Tibial artery (tissue), 4 donors: ENCODE measurements at places on chromosomes 5 and 9.

GRCh38 chr9:135080286-135081263 lies 6.9 kb upstream of the OLFM1 start:
- peaks cover 54% of the 10 kb centered on the region for H3K27me3 ChIP-seq
- H3K36me3 ChIP-seq: no peaks in the 10 kb centered on the region
- no peak overlapping the region for H3K4me3 ChIP-seq
- DNase-seq: peak; percentile 53

- H3K4me1 ChIP-seq: no peaks in the 10 kb centered on the region
- H3K36me3 ChIP-seq: no peaks in the 10 kb centered on the region
- DNase-seq: no peak
- no peaks in the 10 kb centered on the region for H3K27me3 ChIP-seq
These were observed 1162.1 kb upstream of the SEMA6A start for GRCh38 chr5:117736698-117737097.

DNA sequence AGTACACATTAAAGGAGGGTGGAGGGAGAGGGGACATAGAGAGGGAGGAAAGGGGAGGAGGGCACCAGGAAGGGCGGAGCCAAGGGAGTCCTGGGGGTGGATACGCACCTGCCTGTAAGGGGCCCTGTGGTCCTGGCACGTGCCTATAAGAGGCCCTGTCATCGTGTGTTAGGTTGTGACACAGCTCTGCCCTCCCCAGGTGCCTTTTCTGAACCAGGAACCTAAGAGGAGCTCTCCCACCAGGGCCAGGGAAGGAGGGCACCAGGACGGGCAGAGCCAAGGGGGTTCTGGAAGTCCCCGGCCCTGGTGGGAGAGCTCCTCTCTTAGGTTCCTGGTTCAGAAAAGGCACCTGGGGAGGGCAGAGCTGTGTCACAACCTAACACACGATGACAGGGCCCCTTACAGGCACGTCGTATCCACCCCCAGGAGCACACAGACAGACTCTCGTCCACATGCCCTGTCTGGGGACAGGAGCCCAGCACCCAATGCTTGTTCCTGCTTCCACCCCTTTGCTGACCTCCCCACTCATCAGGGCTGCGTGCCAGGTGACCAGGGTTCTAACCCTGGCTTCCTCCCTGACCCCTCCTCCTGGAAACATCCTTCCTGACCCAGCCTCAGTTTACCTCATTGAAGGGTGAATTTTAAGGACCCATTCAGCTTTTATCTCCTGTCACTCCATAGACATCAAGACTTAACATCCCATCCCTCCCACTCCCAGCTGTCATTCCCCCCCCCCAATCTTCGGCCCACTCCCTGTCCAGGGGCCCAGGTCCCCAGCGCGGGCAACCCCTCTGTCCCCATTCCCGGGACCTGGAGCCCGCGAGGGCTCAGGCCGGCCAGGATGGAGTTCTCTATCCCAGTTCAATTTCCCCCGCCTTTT lies 12.9 kb upstream of the OLFM1 start:
- H3K4me1 ChIP-seq: peaks cover 19% of the 10 kb centered on the region
- H3K27me3 ChIP-seq: peaks cover 41% of the 10 kb centered on the region
- H3K4me3 ChIP-seq: peak overlapping the region; percentile 58

- no peaks in the 10 kb centered on the region for H3K4me1 ChIP-seq
- H3K36me3 ChIP-seq: no peaks in the 10 kb centered on the region
- H3K4me3 ChIP-seq: no peak overlapping the region
- no peak overlapping the region for H3K27ac ChIP-seq
- H3K27me3 ChIP-seq: no peaks in the 10 kb centered on the region
- DNase-seq: no peak
These were observed 321.4 kb upstream of the WWC1 start for GRCh38 chr5:167969998-167970397.

GRCh38 chr9:137025517-137025966 lies 2.5 kb downstream of the ABCA2 start:
- H3K4me1 ChIP-seq: peaks cover 24% of the 10 kb centered on the region
- no peak for DNase-seq

DNA sequence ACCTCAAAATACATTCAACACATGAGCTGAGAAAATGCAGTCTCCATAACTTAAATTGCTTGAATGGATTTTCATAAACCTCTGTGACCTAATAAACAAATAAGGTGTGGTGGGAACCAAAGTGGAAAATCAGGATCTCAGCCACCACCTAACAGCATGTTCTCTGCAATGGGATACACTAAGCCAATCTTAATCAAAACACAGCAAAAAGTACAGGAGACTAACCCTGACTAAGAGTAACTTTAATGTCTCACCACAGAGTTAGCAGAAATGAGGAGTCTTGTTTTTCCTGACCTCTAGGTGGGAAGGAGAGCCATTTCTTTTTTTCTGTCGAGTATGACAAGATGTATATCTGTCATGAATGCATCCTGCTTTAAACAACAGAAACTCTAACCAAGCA lies 48.5 kb downstream of the PLK2 start:
- no peak for DNase-seq
- H3K27ac ChIP-seq: no peak overlapping the region
- H3K27me3 ChIP-seq: no peaks in the 10 kb centered on the region
- no peaks in the 10 kb centered on the region for H3K4me1 ChIP-seq

GRCh38 chr5:42840269-42840668 lies 28.6 kb upstream of the SELENOP start:
- no peaks in the 10 kb centered on the region for H3K36me3 ChIP-seq
- peak overlapping the region; percentile 13 for H3K27ac ChIP-seq
- no peak overlapping the region for H3K4me3 ChIP-seq
- H3K27me3 ChIP-seq: no peaks in the 10 kb centered on the region
- peaks cover 30% of the 10 kb centered on the region for H3K4me1 ChIP-seq

GRCh38 chr5:151058301-151058700 lies 22.5 kb downstream of the TNIP1 start:
- H3K4me3 ChIP-seq: no peak overlapping the region
- no peaks in the 10 kb centered on the region for H3K4me1 ChIP-seq
- H3K27me3 ChIP-seq: no peaks in the 10 kb centered on the region
- no peak overlapping the region for H3K27ac ChIP-seq
- peaks cover 80% of the 10 kb centered on the region for H3K36me3 ChIP-seq
- no peak for DNase-seq

DNA sequence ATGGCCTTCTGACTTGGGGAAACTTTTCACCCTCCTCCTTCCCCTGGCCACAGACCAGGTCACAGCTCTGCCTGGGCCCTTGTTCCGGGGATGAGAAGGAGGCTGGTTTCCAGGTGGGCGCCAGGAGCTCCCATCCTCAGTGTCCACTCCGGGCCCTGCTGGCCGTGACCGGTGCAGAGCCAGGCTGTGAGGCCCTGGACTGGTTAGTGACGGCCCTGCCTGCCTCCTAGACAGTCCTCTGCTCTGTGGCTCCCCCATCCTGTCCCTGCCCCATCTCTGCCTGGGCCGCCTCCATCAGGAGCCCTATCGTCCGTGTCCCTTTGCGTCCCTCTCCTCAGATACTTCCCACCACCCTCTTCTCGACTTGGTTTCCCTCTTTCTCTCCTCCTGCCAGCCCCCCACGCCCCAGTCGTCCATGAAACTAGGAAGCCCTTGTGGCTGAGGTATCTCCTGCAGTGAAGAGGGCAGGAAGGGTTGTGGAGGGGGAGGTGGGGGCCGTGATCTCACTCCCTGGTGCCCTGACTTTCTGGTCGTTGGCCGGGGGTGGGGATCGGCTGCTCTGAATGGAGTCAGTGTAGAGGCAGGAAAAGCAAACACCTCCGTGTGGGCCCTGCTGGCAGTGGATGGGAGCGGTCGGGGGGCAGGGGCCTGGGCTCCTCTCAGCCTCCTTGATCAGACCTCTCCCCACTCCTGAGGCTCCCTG lies 15.4 kb upstream of the CERCAM start:
- peaks cover 38% of the 10 kb centered on the region for H3K27me3 ChIP-seq
- H3K27ac ChIP-seq: no peak overlapping the region
- H3K4me3 ChIP-seq: no peak overlapping the region
- DNase-seq: no peak
- no peaks in the 10 kb centered on the region for H3K4me1 ChIP-seq

GRCh38 chr5:5316334-5316733 lies 106.1 kb upstream of the ICE1 start:
- H3K4me3 ChIP-seq: no peak overlapping the region
- no peaks in the 10 kb centered on the region for H3K36me3 ChIP-seq
- DNase-seq: no peak

- no peaks in the 10 kb centered on the region for H3K36me3 ChIP-seq
- no peak overlapping the region for H3K27ac ChIP-seq
- no peak for DNase-seq
- H3K4me3 ChIP-seq: no peak overlapping the region
- H3K27me3 ChIP-seq: no peaks in the 10 kb centered on the region
- no peaks in the 10 kb centered on the region for H3K4me1 ChIP-seq
These were observed 380.6 kb downstream of the TLE4 start for GRCh38 chr9:79952401-79952800.

DNA sequence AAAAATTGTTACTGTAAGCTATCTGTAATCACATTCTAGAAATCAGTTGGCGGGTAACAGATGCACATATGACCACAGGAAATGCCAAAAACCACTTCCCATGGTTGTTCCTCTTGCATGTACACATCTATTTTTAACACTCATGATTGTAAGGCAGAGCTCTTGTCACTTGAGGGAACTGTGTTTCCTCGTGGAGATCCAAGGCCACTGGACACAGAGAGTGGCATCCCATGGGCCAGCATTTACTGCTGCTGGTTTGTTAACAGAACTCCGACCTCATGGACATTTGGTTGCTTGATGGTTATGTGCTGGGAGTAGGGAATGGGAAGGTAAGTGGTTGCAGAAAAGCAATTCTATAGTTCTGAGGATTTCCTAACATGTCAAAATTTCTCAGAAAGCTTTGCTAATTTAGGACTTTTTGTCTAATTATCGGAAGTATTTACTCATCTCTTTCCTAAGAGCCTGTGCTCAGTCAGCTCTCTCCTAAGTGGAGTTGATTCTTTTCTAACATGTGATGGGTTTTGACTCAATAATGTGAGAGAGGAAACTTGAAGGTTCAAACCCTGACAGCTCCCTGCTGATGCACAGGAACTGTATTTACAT lies 202.0 kb upstream of the NR3C1 start:
- H3K36me3 ChIP-seq: no peaks in the 10 kb centered on the region
- no peaks in the 10 kb centered on the region for H3K4me1 ChIP-seq
- no peak overlapping the region for H3K4me3 ChIP-seq
- no peak overlapping the region for H3K27ac ChIP-seq
- H3K27me3 ChIP-seq: no peaks in the 10 kb centered on the region
- no peak for DNase-seq

- no peaks in the 10 kb centered on the region for H3K36me3 ChIP-seq
- no peak overlapping the region for H3K27ac ChIP-seq
- H3K27me3 ChIP-seq: no peaks in the 10 kb centered on the region
- H3K4me3 ChIP-seq: no peak overlapping the region
- H3K4me1 ChIP-seq: peaks cover 14% of the 10 kb centered on the region
These were observed 131.2 kb upstream of the ANKH start for GRCh38 chr5:15002791-15003190.

DNA sequence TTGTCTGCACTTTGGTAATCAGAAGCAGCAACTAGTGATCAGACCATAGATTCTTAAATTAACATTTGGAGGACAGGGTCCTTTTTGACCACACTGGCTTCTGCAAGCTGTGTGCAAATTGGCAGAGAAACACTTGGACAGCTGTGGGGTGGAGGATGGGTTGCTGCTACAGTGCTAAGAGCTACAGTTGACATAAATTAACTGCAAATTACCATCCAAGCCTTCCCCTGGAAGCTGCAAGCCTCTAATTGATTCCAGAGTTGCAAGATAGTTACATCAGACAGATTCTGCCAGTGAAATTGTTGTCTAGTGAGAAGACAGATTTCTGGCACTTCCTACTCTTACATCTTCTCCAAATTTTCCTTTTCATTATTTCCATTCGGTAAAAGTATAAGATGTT lies 517.7 kb downstream of the DIRAS2 start:
- H3K4me1 ChIP-seq: no peaks in the 10 kb centered on the region
- no peak overlapping the region for H3K4me3 ChIP-seq
- H3K27me3 ChIP-seq: no peaks in the 10 kb centered on the region
- no peak overlapping the region for H3K27ac ChIP-seq
- H3K36me3 ChIP-seq: no peaks in the 10 kb centered on the region

GRCh38 chr9:134176599-134176968 lies 12.2 kb upstream of the RNU6ATAC start:
- no peaks in the 10 kb centered on the region for H3K4me1 ChIP-seq
- H3K4me3 ChIP-seq: no peak overlapping the region
- no peak overlapping the region for H3K27ac ChIP-seq
- H3K27me3 ChIP-seq: peaks cover 36% of the 10 kb centered on the region

GRCh38 chr5:78627175-78627574 lies 21.4 kb downstream of the LHFPL2 start:
- H3K27ac ChIP-seq: no peak overlapping the region
- no peak for DNase-seq
- H3K4me3 ChIP-seq: no peak overlapping the region

- no peak overlapping the region for H3K27ac ChIP-seq
- H3K4me1 ChIP-seq: no peaks in the 10 kb centered on the region
These were observed 111.3 kb upstream of the GNA14 start for GRCh38 chr9:77759391-77759790.

DNA sequence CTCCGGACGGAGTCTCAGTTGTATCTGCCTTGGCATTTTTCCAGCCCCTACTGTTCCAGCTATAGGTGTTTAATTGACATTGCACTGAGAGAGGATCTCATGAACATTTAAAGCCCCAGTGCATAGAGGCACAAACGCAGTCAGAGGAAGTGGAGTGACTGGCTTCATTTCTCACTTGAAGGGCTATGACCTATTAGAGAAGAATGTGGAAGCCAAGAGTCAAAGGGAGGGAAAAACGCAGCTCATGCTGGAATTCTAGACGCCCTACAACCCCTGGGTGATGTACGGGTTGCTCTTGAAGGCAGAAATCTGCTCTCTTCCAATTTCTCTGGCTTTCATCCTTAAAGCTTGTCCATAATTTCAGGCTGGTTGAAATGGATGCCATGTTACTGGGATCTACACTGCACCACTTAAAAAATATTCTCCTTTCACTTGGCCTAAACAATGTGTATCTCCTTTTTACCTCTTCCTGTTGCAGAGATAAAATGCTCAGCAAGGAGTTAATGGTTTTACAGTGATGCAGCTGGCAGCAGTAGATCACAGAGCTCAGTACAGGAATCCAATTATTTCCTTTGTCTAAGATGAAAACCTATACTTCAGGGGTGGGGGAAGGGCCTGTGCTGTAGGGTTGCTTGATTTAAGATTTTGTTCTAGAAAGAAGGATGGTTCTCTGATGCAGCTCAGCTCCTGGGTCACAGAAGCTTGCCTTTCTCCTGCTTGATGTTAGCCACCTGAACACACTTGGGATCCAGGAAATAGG lies 61.8 kb upstream of the MAMDC2 start:
- H3K4me3 ChIP-seq: no peak overlapping the region
- no peak for DNase-seq
- H3K4me1 ChIP-seq: no peaks in the 10 kb centered on the region
- no peaks in the 10 kb centered on the region for H3K36me3 ChIP-seq
- no peaks in the 10 kb centered on the region for H3K27me3 ChIP-seq

DNA sequence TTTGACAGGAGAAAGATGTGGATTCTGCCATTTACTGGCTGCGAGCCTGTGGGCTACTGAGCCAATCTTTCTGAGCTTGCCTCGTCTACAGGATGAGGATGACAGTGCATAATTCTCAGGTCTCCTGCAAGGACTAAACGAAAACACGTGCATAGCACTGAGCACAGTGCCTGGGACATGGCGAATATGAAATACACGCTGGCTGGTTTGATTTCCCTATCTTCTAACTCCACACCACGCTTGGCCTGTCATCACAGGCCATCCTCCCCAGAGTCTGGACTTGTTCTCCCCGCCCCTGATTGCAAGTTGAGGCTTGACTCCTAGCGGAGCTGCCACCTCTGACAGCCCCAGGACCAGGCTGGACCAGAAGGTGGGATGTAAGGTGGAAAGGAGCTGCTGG lies 37.9 kb downstream of the ARPC5L start:
- H3K4me1 ChIP-seq: no peaks in the 10 kb centered on the region
- H3K4me3 ChIP-seq: no peak overlapping the region
- H3K27ac ChIP-seq: no peak overlapping the region
- H3K27me3 ChIP-seq: no peaks in the 10 kb centered on the region
- peaks cover 28% of the 10 kb centered on the region for H3K36me3 ChIP-seq
- no peak for DNase-seq
